Hippocampal formation (tissue), 2 donors: ENCODE measurements at places on chromosomes 2 and 18.

DNA sequence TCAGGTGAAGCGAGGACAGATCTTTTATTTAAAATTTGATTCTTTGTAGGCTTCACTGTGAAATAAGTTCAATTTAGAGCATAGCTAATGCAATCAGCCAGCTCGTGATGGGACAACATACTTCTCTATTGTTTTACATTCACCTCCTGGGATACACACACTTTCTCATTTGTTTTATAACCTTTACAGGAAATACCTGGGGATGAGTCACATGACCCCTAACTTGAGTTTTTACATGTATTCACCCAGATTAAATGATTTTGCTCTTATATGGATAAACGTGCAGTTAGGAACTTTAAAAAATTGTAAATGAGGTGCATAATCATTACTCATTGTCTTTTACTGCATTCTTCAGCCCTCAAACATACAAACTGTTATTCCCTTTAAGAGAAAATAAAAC lies 152.1 kb downstream of the NEDD4L start:
- DNase-seq = no peak

GRCh38 chr2:240258685-240259084 lies 118.2 kb upstream of the OTOS start:
- DNase-seq = no peak

DNA sequence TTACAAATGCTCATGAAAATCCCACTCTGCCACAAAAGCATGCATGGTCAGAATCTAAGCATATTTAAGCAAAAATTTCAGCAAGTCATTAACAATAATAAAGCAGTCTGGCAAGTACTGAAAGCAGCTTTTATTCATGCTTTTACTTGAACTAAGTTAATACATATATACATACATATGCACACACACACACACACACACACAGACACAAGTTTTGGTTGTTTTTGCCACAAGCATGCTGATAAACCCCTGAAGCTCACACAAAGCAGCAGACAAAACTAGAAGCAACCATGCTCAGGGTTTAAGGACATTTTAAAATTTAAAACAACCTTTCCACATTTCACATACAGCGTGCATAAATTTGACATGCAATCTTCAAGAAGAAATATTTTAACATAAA lies 819.1 kb upstream of the FSHR start:
- no peak for DNase-seq

DNA sequence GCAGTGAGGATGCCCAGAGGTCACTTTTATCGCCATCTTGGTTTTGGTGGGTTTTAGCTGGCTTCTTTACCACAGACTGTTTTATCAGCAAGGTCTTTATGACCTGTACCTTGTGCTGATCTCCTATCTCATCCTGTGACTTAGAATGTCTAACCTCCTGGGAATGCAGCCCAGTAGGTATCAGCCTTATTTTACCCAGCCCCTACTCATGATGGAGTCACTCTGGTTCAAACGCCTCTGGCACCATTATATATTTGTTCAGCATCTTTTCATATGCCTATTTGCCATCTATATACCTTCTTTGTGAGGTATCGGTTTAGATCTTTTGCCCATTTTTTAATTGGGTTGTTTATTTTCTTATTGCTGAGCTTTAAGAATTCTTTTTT lies 7.2 kb upstream of the CCNT2 start:
- no peak for DNase-seq

- no peak for DNase-seq
These were observed 64.9 kb downstream of the ACTR2 start for GRCh38 chr2:65292461-65293011.

GRCh38 chr2:239961662-239962613 lies 63.2 kb downstream of the NDUFA10 start:
- no peak for DNase-seq

- DNase-seq = no peak
These were observed 162.6 kb downstream of the FMNL2 start for GRCh38 chr2:152497481-152498052.

DNA sequence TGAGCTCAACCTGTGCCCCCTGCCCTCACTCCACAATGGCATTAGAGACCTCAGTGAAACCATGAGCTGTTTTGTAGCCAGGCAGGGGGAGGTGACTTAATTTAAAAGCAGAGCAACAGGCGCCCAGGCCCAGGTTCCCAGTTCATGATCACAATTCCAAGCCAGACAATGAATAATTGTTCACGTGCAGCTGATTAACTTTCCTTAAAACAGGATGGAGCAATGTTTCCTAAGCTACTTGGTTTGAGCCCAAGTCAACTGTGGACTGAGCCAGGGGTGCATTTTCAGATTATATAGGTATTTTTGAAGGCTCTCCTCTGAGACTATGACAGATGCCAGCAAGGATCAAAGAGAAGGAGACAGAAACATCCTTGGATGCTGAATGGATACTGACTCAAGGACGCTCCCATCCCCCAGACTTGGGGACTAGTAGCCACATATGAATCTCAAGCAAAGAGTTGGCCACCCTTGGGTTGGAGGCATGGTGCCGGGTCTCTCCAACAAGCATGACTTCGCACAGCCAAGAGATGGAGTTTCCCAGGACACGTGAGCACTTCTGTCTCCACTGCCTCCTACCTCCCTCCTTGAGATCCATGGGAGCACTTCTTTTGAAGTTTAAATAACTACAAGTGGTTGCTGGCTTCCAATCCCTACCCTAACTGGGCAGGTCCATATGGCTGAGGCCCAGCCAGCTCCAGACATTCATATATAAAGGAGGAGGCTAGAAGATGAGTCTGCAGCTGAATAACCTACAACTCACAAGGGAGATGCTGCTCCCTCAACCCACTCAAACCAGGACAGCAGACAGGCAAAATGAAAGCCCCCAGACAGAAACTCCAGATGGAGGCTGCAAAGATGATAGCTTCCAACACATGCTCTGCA lies 12.7 kb downstream of the SMAD7 start:
- no peak for DNase-seq
